ENCODE measurements at places on chromosomes 11 and 22.

- no peak for DNase-seq
Observed at GRCh38 chr11:119696378-119697222, 32.4 kb downstream of the NECTIN1 start.

GRCh38 chr11:9153651-9154050 lies 62.3 kb upstream of the SCUBE2 start:
- no peak for DNase-seq

DNA sequence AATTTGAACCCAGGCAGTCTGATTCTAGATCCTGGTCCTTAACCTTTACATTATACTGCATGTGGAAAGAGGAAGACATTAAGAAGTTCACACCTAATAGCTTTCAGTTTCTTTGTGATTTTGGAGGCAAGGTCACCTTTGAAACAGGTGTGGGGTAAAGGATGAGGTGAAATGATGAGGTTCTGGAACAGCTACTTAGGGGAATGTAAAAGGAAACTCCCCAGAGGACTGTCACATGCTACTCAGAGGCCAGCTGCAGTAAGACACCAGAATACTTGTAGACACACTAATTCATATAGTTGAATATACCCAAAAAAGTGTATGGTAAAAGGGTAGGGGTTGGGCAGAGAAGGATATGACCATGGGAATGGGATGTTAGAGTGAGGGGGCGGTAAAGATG lies 5.4 kb downstream of the APIP start:
- DNase-seq, result no peak

DNA sequence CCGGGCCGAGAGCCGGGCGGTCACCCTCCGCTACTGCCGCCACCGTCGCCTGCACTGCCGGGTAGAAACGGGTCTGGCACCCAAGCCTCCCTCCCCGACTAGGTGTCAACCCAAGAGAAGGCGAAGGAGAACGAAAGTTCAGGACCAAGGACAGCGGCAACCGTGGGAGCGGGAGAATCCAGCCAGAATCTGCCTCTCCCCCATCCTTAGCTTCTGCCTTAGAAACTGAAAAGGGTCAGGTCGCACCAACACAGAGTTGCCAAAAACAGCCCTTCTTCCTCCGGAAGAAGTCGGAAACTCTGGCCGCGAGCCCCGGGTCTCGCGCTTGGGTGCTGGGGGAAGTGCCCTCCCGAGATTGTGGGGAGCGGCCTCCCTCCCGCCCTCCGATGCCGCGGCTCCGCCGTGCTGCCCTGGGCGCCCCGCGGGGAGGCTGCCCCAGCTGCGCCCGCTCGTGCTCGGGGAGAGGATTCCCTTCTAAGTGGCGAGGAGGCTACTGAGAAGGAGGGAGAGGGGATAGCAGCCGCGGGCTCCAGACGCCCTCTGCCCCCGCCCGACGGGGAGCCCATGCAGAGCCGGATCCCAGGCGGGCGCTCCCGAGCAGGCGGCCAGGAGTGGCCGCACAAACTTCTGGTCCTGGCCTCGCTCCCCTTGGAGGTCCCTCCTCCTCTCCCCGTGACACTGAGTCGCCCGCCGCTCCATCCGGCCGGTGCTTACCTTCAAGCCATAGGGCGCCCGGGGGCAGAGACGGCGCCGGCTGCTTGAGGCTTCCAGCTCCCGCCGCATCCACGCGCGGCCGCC lies 637 bp downstream of the DRD2 start:
- peak; percentile 66 for DNase-seq

GRCh38 chr11:113240790-113241635 lies 73.4 kb upstream of the TTC12 start:
- peak; percentile 1 for DNase-seq

DNA sequence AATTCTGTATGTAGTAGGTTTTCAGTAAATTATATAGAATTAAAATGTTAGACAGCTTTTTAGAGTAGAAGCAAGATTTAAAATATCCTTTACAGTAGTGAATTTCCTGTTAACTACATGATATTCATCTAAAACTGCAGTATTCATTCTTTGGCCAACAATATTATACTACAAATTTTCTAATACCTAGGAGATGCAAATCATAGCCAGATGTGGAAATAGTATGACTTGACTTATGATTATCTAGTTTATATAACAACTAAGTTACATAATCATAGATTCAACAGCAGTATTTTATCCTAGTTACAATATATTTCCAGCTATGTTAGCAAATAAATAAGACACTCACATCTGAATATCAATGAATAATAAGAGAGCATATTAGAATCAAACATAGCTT lies 163.2 kb downstream of the MSANTD4 start:
- DNase-seq, result no peak

- no peak for DNase-seq
Observed at GRCh38 chr11:67468056-67468455, 995 bp downstream of the TMEM134 start.
